ENCODE measurements at places on chromosomes 7 and 10. TPM values are rescaled to one million over a fixed set of nuclear protein-coding genes. Genes with fewer than 3 reads are reported as not detected.

Gene GIMAP7
- 9.3 TPM for polyA plus RNA-seq

Gene CHAT
- polyA plus RNA-seq = not detected

Gene TMEM140
- 11.6 TPM for polyA plus RNA-seq

Gene STAM
- polyA plus RNA-seq = 20.8 TPM

Gene CLCN1
- 2.6 TPM for polyA plus RNA-seq

Gene NPSR1
- 0.38 TPM for polyA plus RNA-seq

Gene ENKUR
- polyA plus RNA-seq = 0.22 TPM

Gene SFMBT2
- polyA plus RNA-seq = 6.3 TPM

Gene ARMC3
- polyA plus RNA-seq = not detected

Gene KIF5B
- 124 TPM for polyA plus RNA-seq

Gene MEOX2
- 52.5 TPM for polyA plus RNA-seq

Gene FAM53B
- 27.6 TPM for polyA plus RNA-seq

Gene AKR1C8
- polyA plus RNA-seq = not detected

Gene STEAP2
- polyA plus RNA-seq = 2.6 TPM
